ENCODE measurements at places on chromosomes 16 and 17. TPM values are rescaled to one million over a fixed set of nuclear protein-coding genes. Genes with fewer than 3 reads are reported as not detected.

The ZFP3 gene
- 9.4 TPM for total RNA-seq

The CACNB1 gene
- total RNA-seq: 14.3 TPM

The CACNG3 gene
- 3.3 TPM for total RNA-seq

The HBZ gene
- not detected for total RNA-seq

The HCRT gene
- total RNA-seq: 0.41 TPM

The MPO gene
- 1.2 TPM for total RNA-seq

The HS3ST3B1 gene
- total RNA-seq: 1.6 TPM

The CCL16 gene
- not detected for total RNA-seq

The CDRT15L2 gene
- not detected for total RNA-seq

The ZNF469 gene
- 0.41 TPM for total RNA-seq

The STH gene
- 2.0 TPM for total RNA-seq

The C1QTNF1 gene
- 0.41 TPM for total RNA-seq

The MILR1 gene
- total RNA-seq: 0.82 TPM

The SKA2 gene
- 158 TPM for total RNA-seq

The TENT4B gene
- 27.7 TPM for total RNA-seq

The CHST5 gene
- total RNA-seq: 0.41 TPM

The TTYH2 gene
- total RNA-seq: 14.7 TPM

The KRTAP1-5 gene
- total RNA-seq: not detected

The MPG gene
- total RNA-seq: 48.9 TPM

The OR4D2 gene
- total RNA-seq: not detected

The KRTAP2-1 gene
- total RNA-seq: not detected

The MTSS2 gene
- total RNA-seq: 25.7 TPM

The EIF3CL gene
- total RNA-seq: 121 TPM

The KRTAP4-1 gene
- not detected for total RNA-seq

The CLEC3A gene
- total RNA-seq: under 0.01 TPM

The SP6 gene
- total RNA-seq: not detected

The KCTD19 gene
- under 0.01 TPM for total RNA-seq

The APRT gene
- total RNA-seq: 15.9 TPM

The CCL4L2 gene
- 2.4 TPM for total RNA-seq

The TP53TG3B gene
- total RNA-seq: not detected

The ZNF385C gene
- 0.41 TPM for total RNA-seq

The MT1A gene
- total RNA-seq: not detected

The TMUB2 gene
- 22.0 TPM for total RNA-seq

The ARHGDIG gene
- total RNA-seq: 51.4 TPM

The BOLA2 gene
- 51.8 TPM for total RNA-seq

The DHX8 gene
- total RNA-seq: 40.8 TPM

The SMTNL2 gene
- 4.1 TPM for total RNA-seq

The EFNB3 gene
- 17.5 TPM for total RNA-seq

The SPAG7 gene
- total RNA-seq: 27.7 TPM
